ENCODE measurements at places on chromosomes 5 and 9.

DNA sequence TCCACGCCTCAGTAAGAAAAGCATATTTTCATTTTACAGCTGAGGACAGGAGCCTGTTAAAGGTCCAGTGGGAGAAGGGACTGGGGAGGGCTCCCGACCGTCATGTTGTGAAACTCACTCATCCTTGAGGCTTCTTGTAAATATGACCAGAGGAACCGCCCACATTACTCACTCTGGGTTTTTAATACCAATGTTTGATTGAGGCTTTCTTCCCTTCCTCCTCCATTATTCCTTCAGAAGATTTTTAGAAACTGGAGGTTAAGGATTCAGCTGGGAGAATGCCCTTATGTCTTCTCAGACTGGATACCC is 61.4 kb upstream of the GLRX start:
- DNase-seq = no peak

GRCh38 chr9:136793086-136793946 is 2.2 kb downstream of the TMEM141 start:
- DNase-seq = no peak

GRCh38 chr5:142275496-142275895 is 49.3 kb downstream of the SPRY4 start:
- DNase-seq = no peak

DNA sequence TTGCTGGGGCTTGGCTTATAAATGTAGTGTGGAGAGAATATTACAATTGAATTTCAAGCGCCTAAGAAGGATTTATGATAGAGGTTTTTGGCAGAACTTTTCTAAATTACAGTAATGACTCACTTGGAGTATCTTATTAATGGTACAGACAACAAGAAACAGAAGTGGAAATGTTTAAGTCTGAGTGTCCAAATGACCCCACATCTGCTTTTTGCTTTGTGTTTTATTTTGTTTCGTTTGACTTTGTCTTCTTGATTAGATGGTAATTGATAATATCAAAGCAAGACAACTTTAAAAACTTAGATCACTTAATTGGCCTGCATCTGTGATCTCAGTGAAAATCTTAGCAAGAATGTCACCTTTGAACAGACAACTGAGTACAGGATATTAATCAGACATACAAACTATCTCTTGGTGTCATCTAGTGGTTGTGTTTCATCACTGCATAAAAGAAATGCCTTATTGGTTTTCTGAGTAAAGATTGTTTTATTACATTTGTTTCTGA is 577.4 kb downstream of the ISL1 start:
- DNase-seq = no peak

DNA sequence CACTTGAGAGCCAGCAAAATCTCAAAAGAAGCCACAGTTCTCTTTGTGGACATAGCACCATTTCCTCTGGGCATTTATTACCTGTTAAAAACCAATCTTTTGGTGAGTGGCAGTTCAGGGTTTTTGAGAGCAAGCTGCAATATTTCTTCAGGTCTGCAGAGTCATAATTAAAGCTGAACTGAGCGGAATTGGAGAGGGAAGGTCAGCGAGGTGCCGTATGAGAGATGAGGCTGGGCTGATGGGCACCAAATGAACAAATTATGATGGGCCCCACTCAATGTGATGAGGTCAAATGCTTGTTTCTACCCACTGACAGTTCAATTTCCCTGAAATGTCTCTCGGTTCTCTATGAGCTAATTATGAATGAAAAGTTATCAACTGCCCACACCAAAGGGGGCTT is 231.9 kb downstream of the AP3B1 start:
- no peak for DNase-seq

DNA sequence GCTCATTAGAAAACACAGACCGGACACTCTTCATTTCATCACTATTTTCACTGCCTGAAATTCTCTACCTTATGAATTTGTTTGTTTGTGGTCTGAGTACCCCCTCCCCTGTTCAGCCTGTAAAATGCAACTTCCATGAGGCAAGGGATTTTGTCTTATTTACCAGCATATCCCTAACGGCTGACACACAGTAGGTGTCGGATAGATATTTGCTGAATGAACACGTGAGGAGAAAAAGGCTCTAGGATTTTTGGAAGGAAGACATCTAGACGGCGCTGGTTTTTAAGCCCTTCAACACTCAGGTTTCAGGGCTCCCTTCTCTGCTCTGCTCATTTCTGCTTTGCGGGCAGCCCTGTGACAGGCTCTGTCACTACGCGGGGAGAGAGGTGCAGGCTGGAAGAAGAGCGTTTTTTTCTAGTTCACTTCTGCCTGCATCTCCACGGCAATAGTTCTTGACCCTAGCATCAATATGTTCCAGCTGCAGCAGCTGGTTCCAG is 41.0 kb downstream of the KCNMB1 start:
- DNase-seq = no peak

DNA sequence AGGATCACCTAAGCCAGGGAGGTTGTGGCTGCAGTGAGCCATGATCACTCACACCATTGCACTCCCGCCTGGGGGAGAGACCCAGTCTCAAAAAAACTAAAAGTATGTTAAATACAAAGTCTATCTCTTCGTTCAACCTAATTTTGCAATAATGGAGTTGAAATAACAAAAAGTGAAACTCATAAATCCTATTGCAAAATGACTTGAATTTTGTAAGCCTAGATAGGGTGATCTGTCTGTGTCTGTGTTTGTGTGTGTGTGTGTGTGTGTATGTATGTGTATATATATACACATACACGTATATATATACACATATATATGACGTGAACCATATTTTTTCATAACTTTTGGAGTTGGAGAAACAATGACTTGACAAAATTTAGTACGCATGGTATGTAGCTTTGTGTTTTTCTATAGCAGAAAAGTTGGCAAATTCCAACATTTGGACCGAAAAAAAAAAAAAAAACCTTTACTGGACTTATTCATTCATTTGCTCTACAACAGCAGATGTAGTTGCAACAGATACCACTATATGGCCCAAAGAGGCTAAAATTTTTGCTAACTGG is 76.9 kb upstream of the CDH6 start:
- no peak for DNase-seq

DNA sequence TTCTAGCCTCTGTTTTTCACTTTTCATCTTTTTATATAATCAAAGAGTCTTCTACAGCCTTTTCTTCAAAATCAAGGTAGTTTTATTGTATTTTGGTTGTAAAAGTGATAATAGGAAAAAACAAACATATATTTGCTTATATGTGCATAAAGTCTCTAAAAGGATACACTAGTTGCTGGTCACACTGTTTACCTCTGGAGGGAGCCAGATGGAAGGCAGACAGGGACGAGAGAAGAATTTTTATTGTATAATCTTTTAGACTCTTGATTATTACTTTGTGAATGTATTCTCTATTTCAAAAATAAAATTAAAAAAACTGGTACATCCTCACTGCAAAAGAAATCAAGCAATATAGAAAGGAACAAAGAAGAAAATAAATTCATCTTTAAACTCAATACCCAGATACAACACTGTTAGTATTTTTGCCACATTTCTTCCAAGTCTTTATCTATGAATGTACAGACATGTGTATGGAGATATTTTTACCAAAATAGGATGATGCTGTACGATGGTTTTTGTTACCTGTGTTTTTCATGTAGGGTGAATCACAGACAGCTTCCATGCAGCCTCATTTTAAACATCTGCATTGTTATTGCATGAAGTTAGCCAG is 6.1 kb upstream of the RNF183 start:
- DNase-seq = no peak

DNA sequence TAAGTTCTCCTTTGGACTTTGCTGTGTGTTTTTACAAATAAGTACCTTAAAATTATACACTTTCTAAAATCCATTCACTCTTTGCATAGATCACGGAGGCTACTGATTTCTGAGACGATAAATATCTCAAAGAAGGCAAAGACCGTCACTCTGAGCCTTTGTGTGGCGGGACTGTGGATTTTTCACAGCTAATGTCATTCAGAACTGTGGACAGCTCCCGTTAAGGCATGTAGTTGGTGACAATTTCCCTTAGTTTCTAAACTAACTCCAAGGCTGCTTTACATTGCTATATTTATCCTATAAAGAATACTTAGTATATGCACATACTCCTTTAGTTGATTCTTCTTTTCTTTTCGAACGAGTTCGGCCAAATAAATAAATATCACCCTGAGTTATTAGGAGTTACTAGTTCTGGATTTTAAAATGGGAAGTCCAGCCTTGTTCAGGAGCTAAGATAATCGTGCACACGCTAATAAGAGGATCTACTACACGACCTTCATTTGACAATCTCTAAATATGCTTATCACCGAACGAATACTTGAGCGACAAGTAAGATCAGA is 1.8 kb downstream of the HCN1 start:
- DNase-seq = no peak

- no peak for DNase-seq
Measured at GRCh38 chr9:78311886-78312524, 15.1 kb downstream of the PSAT1 start.

GRCh38 chr9:60546406-60546805 is 367.8 kb upstream of the SPATA31A5 start:
- DNase-seq = no peak

DNA sequence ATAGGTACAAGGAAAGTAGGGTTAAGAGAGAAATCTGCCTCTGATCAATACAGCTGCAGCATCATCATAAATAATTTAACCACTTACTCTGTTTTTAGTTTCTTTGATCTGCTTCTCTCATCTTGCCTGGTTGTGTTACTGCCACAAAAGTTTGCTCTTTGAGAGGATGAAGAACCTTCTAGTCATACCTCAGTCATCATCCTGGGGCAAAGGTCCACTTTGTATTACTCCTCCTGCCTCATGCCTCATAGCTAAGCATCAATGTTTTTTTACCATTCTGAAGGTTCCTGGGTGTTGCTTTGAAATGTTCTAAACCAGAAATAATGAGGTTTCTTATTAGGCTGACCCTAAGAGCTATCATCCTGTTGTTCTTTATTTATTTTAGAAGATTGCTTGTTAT is 17.1 kb upstream of the TRIM36 start:
- DNase-seq = no peak

DNA sequence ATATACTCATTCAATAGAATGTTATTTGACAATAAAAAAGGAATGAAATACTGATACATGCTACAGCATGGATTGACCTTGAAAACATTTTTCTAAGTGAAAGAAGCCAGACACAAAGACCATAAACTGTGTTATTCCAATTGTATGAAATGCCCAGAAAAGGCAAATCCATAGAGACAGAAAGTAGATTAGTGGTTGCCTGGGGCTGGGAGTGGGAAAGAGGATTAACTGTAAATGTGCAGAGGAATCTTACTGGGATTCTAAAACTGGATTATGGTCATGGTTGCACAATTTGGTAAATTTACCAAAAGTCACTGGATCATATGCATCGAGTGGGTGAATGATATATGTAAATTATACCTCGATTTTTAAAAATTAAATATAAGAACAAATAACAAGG is 88.1 kb downstream of the GLIS3 start:
- DNase-seq = no peak

GRCh38 chr5:159050316-159051143 is 49.2 kb downstream of the EBF1 start:
- peak; percentile 63 for DNase-seq

DNA sequence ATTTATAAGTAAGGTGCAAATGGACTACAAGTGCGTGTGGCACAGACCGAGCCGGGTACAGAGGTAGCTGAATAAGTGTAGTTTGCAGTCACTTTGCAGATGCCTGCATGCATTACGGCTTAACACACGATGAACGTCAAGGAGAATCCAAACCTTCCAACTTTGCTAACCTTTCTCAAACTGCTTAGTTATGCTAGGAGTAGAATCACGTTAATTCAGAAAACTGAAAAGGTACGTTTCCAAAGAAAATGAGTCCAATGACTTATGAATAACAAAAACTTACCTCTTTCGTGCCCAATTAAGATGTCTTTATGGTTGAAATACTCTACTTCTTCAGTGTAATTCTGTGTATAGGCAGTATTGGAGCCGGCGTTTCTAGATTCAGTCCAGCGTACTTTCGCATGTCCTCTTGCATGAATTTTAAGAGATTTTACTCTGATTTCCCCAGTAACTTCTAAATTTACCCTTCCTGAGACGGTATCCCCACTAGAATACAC is 539 bp downstream of the ARRDC3 start:
- DNase-seq = peak; percentile 66

GRCh38 chr9:96107436-96107835 is 194.5 kb downstream of the HSD17B3 start:
- no peak for DNase-seq

GRCh38 chr5:174335682-174336364 is 290.3 kb downstream of the NSG2 start:
- no peak for DNase-seq

DNA sequence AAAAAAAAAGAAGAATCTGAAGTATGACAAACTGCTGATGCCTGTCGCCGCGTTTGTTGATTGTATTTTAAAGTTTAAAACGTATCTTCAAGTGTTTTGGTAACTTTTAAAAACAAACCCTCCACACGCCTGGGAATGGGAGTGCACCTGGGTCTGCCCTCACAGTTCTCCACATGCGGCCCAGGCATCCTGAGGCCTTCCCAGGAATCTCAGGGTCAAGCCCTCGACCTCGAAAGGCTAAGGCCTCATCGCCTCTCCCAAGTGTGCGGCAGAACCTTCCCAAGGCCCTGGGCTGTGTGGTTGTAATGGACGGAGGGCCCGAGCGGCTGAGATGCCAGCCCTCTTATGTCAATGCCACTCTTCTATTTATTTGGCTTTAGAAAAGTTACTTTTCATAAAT is 94.4 kb downstream of the CAMSAP1 start:
- DNase-seq = no peak

GRCh38 chr9:109846776-109847175 is 66.8 kb downstream of the PALM2AKAP2 start:
- DNase-seq = no peak

- DNase-seq = no peak
Measured at GRCh38 chr5:122267185-122267584, 44.9 kb upstream of the SNCAIP start.

DNA sequence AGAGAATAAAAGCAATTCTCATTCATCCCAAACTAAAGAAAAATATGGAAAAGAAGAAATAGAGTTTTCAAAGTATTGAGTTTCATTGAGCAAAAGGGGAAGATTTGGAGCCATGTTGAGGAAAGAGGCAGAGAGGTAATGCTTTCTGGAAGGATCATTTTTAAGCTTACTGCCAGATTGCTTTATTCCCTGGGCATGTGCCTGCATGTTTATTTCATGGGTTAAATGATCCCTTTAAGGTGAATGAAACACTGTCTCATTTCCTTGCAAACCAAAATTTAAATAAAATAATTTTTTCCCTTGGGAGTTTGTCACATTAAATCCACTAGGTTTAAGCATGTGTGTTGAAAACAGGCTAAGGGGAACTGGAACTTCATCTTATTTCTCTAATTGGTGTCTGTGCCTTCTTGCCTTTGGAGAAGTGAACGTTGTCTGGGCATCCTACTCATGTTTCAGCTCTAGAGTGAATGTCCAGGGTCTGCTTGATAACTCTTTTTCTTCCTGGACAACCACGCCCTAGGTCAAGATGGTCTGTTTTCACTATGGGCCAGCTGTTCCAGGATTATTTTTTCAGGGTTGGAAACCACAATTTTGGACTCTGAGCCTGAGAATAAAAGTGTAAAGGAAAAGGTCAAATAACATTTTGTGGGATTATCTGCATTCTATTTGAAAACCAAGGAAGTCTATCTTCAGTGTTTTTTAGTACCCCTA is 114.1 kb upstream of the ELL2 start:
- no peak for DNase-seq

GRCh38 chr9:13816837-13817236 is 497.1 kb downstream of the NFIB start:
- no peak for DNase-seq
